ENCODE measurements at places on chromosomes 6 and 20. TPM values are rescaled to one million over a fixed set of nuclear protein-coding genes. Genes with fewer than 3 reads are reported as not detected.

DNA sequence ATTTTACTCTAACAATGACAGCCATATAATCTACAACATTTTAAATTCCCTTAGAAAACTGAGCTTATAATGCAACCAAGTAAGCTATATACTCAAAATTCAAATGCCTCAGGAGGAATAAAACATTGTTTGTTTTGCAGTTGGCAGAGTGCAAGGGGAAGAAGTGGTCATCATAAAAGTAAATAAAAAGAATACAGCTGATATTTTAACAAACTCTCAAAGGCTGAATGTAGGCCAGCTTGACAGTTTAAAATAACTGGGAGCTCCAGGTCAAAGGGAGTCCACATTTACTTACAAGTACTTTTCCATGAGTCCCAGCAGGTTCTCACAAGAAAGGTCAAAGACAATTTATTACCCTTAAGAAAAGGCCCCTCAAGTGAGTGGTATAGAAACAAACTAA lies 589.8 kb downstream of the BCKDHB start:
- H3K4me3 ChIP-seq = no peak overlapping the region
- no peak for DNase-seq
- no peaks in the 10 kb centered on the region for H3K4me1 ChIP-seq
- no peaks in the 10 kb centered on the region for H3K27me3 ChIP-seq
- no peaks in the 10 kb centered on the region for H3K36me3 ChIP-seq

DNA sequence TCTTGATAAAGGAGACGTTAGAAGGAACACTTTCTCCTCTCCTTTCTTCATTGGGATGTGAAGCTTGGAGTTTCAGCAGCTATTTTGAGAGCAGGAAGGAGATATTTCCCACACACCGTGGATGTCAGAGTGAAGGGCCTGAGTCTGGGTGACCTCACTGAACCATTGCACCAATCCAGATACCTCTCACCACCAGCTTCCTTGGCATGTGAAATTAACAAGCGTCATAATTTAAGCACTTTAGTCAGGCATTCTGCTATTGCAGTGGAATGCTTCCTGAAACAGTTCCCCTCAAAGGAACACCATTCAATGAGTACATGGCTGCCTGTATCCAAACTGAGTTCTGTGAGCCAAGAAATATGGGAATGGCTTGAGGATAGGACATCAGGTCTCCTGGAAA lies 83.7 kb downstream of the CHMP4B start:
- H3K27ac ChIP-seq = no peak overlapping the region
- no peak for DNase-seq
- H3K36me3 ChIP-seq = no peaks in the 10 kb centered on the region
- peaks cover 7% of the 10 kb centered on the region for H3K27me3 ChIP-seq

DNA sequence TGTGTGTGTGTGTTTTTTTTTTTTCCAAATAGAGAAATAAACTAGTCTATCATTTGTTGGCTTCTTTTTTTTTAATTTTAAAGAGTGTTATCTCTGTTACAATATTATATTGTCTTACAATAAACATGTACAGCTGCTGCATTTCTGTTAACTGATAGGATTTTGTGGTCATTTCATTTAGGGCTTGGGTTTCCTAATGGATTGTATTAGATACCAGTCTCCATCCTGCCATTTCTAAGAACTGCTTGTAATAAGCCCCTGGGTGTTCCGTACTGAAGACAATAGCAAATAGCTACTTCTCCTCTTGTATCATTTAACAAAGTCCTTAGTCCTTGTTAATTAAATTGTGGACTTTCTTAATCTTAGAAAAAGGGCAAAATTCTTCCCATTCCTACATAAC lies 45.7 kb downstream of the SOBP start:
- H3K27ac ChIP-seq = no peak overlapping the region
- no peaks in the 10 kb centered on the region for H3K4me1 ChIP-seq
- no peak overlapping the region for H3K4me3 ChIP-seq
- no peaks in the 10 kb centered on the region for H3K36me3 ChIP-seq
- DNase-seq = no peak
- peaks cover 10% of the 10 kb centered on the region for H3K27me3 ChIP-seq

DNA sequence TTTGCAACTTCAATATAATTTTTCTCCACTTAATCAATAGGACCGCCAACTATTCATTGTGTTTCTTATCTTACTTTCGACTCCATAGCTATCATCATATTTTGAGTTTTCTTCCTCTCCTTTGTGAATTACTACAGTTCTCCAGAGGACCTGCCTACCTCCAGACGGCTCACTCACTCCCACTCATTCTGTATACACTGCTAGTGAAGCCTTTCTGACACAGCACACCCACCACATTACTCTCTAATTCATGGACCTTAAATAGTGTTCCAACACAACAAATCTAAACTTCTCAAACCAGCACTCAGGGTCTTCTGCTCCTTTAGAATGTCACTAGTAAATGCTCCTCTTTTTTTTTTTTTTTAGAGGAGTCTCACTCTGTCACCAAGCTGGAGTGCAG lies 23.8 kb downstream of the FKBP5 start:
- no peak overlapping the region for H3K4me3 ChIP-seq
- H3K27ac ChIP-seq = no peak overlapping the region
- no peaks in the 10 kb centered on the region for H3K27me3 ChIP-seq
- peaks cover 24% of the 10 kb centered on the region for H3K4me1 ChIP-seq
- peaks cover 4% of the 10 kb centered on the region for H3K36me3 ChIP-seq

- peaks cover 66% of the 10 kb centered on the region for H3K4me1 ChIP-seq
- no peaks in the 10 kb centered on the region for H3K27me3 ChIP-seq
- H3K4me3 ChIP-seq = no peak overlapping the region
- peak overlapping the region; percentile 30 for H3K27ac ChIP-seq
- peaks cover 13% of the 10 kb centered on the region for H3K36me3 ChIP-seq
These were observed 40.0 kb downstream of the NOL4L start for GRCh38 chr20:32544893-32545840.

Gene POPDC3
- total RNA-seq = not detected

Gene GNAS
- 703 TPM for total RNA-seq

All from activated CD8-positive, alpha-beta T cell treated with anti-CD3 and anti-CD28 coated beads for 36 hours (primary cell).